SW 1271 (cell line): ENCODE measurements at places on chromosomes 4 and X.

- DNase-seq, result no peak
These were observed 3.1 kb upstream of the CYSLTR1 start for GRCh38 chrX:78330540-78330939.

DNA sequence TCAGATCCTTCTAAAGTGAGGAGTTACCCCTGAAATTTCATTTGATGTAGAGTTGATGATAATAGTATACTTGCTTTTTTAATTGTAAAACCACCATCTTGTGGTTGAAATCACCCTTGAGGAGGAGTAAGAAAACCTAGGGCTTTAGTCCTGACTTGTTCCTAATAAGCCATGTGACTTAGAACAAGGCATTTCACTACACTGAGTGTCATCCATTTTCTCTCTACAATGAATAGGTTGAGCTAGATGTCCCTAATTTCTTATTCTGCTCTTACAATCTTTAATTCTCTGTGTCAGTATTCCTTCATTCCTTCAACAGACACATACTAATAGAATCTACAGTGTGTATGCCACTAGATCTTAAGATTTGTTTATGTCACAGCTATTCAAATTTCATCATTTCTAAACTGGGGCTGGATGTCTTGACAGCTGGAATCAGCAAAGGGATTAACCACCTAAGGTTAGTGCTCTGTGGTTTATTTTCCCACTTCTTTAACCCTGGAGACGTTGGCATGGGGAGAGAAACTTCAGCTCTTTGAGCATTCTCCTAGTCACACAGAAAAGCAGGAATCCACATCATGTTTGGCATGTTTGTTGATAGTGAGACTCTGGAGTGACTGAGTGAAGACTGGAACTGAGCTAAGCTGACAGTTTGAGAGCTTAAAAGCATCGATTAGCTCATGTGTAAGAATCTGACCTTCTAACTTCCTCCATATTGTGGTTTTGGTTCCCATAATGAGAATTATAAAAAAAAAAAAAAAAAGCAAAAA is 246.3 kb downstream of the NDST4 start:
- DNase-seq, result no peak

- no peak for DNase-seq
These were observed 16.3 kb upstream of the FHDC1 start for GRCh38 chr4:152919826-152920225.

DNA sequence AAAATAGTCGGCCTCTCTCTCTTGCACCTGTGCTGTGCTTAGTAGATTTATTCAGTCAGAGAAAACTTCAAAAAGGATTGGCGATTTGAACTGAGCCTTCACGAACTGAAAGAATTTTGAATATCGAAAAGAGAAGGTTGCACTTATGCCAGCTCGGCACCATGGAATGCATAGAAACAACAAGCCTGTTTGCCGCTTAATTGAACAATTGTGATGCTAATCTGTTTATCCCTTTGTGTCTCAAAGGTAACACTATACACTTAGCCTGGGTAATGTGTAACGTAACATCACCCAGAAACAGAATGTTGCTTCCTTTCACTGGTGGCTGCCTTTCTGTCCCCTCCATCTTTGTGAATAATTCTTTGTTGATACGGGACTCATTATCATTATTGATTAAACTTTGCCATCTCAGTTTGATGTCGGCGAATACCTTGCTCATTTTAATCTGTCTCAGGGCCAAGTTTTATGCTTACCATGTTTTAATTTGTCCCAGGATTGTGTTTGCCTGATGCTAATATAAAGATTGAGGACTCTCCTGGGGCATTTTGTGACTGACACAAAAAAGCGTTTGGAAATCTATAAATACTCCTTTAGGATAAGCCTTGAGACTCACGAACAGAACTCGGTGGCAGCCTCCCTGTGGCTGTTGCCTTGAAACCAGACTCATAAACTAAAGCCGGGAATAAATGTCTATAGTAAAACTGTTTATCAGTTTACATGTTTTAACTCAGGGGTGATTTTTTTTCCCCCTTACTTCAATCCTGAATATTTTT is 400.5 kb downstream of the RAPGEF2 start:
- no peak for DNase-seq

DNA sequence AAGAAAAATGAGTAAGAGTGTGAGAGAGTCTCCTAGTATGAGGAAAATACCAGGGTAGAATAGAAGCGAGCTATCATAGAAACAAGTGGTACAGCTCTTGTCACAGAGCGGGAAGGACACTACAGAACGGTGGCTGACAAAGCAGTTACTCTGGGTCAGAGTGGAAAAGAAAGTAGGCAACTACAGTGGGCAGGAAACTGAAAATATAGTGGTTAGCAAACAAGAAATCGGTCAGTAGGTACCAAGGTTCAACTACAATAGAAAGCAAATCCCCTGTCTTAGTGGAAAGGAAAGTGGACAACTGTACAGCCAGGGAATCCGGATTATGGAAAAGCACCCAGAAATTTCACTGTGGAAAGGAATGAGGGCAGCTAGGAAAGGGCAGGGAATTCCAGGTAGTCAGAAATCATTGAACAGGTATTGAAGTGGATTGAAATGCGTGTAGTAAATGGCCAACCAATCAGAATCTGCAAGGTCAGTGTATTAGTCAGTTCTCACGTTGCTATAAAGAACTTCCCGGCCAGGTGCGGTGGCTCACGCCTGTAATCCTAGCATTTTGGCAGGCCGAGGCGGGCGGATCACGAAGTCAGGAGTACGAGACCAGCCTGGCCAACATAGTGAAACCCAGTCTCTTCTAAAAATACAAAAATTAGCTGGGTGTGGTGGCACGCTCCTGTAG is 219.6 kb upstream of the DIAPH2 start:
- no peak for DNase-seq

- no peak for DNase-seq
These were observed 8.6 kb downstream of the SLC9B2 start for GRCh38 chr4:103067841-103068547.

GRCh38 chrX:124328765-124329164 is 3.7 kb upstream of the TEX13D start:
- DNase-seq, result no peak

DNA sequence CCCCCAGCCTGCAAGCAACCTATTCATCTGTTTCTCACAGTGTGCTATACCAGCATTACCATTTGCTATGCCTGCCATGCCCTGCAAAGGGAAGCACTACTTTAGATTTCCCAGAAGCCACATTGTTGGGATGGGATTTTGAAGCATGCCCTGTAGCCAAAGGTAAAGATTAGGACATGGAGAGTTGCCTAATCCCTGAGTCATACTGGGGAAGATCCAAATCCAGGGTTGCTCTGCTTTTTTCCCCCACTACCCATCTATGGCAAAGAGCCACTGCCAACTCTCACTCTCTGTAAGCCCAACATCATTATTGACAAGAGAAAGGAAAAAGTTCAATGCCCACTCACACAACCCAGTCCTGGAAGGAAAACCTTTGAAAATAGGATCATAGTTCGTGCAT is 36.7 kb upstream of the TMEM164 start:
- DNase-seq, result no peak

DNA sequence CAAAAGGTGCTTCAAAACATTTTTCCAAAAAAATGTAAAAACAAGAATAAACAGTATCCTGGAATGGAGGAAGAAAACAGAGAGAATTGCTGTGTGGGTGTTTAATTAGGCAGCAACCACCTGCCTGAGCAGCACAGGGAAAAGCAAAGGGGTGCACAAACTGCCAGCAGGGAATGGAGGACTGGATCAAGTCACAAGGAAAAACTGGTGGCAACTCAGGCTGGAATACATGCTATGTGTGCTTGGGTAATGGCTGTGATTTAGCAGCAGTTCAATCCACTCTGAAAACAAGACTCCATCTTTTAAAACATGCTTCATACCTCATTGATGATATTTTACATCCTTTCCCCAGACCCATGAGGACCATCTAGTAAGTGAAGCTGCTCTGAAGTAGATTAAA is 179.5 kb downstream of the HS6ST2 start:
- no peak for DNase-seq

GRCh38 chr4:10816571-10816970 is 132.0 kb upstream of the CLNK start:
- DNase-seq, result no peak

DNA sequence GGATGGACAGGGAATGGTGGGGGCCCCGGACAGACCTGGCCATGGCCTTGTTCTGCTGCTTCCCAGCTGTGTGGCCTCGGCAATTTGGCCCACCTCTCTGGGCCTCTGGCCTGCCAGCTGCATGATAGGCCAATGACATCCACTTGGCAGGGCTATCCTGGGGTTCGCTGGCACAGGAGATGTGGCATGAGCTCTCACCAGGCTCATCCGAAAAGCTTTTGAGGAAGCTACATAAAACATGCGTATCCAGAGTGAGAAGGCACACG is 18.1 kb downstream of the SH3TC1 start:
- no peak for DNase-seq

- no peak for DNase-seq
These were observed 218.0 kb upstream of the JADE1 start for GRCh38 chr4:128591482-128591881.

DNA sequence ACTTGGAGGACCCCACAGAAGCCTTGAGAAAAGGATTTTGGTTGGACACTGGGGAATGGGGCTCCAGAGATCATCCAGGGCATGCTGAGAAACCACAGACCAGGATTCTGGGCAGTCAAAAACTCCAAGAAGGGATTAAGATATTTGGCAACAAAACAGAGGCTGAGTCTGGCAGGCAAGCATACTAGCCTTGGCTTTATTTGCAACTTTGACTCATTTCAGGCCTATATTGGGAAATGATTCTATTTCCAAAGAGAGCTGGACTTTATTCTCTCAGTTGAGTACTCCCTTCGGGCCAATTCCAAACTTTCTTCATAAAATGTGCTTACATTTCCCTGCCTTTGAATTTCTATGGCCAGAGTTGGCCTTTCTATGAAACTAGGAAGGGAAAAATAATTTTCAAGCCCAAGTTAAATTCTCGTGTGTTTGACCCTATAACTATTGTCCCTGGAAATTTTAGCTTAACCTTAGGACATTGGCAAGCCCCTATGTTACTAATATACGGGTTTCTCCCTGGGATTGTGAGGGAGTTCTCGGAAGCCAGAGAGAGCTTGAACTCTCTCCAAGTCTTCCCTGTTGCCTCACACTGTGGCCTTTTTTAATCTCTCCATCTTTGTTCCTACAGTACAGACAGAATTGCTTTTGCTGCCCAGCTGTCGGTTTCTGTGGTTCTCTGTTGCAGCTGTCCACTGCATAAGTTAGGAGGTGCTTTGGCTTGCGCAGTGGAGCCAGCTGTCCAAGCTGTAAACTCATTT is 112.6 kb upstream of the FAM9A start:
- no peak for DNase-seq

GRCh38 chr4:67106861-67107460 is 438.3 kb downstream of the CENPC start:
- no peak for DNase-seq

DNA sequence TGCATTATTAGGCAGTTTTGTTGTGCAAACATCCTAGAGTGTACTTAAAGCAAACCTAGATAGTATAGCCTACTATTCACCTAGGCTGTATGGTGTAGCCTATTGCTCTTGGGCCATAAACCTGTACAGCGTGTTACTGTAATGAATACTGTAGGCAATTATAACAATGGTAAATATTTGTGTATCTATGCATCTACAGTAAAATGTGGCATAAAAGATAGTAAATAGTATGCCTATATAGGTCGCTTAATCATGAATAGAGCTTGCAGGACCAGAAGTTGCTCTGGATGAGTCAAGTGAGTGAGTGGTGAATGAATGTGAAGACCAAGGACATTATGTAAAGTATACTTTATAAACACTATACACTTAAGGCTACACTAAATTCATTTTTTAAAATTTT is 16.6 kb downstream of the USO1 start:
- DNase-seq, result no peak

- no peak for DNase-seq
These were observed 831.7 kb upstream of the POU3F4 start for GRCh38 chrX:82676386-82676785.

DNA sequence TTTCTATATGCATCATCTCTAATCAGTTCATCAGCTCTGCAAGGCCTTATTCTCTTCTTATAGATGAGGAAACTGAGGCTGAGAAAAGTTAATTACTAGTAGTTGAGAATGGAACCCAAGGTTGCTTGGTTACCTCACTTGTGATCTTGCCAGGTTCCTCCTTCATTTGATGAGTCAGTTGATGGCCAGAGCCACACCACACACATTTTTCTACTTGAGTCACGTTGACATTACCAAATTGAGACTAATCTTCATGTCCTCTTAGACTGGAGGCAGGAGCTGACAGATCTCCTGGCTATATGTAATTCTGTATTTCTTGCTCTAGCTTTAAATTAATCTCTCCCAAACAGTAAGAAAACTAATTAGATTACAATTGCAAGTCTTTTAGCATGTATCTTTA is 428.4 kb downstream of the AFF2 start:
- no peak for DNase-seq

- DNase-seq, result no peak
These were observed 23.0 kb upstream of the LIMCH1 start for GRCh38 chr4:41514766-41515481.

- DNase-seq, result no peak
These were observed 21.4 kb downstream of the MFAP3L start for GRCh38 chr4:170004651-170005295.

- peak; percentile 47 for DNase-seq
These were observed 230.7 kb upstream of the STK26 start for GRCh38 chrX:131792356-131792749.

DNA sequence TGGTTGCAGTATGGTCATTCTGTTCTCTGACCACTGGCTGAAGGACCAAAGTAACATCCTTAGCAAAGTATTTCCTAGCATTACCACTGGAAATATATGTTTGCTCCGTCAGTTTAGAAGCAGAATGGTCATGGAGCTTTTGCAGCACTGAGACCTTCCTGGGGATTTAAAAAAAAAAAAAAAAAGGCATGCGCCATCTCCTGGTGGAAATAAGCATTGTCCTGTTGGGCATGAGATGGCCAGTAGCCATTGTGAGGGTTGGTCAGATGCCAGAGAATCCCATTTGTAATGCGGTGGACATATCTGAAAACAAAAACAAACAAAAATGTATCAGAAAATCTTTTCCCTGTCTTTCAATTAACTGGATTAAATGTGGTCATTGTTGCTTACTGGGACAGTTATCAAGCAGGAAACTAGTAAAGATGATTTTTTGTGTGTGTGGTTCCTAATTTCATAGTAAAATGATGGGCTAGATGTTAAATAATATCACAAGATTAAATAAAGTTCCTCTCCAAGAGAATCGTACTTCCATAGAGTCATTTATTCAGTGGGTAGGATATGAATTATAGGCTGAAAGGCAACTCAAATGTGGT is 139.6 kb downstream of the SOWAHB start:
- DNase-seq, result peak; percentile 2

- no peak for DNase-seq
These were observed 52.7 kb downstream of the TBC1D9 start for GRCh38 chr4:140703463-140703862.

GRCh38 chr4:23390246-23390645 is 499.6 kb downstream of the PPARGC1A start:
- DNase-seq, result no peak

GRCh38 chr4:22021106-22021505 is 72.5 kb upstream of the KCNIP4 start:
- DNase-seq, result no peak
